ENCODE measurements at places on chromosomes 7 and 10.

DNA sequence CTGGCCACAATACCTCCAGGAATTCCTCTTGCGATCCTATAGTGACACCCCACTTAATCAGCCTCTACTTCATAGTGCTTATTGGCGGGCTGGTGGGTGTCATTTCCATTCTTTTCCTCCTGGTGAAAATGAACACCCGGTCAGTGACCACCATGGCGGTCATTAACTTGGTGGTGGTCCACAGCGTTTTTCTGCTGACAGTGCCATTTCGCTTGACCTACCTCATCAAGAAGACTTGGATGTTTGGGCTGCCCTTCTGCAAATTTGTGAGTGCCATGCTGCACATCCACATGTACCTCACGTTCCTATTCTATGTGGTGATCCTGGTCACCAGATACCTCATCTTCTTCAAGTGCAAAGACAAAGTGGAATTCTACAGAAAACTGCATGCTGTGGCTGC is 56.8 kb downstream of the GPR141 start:
- DNase-seq: no peak

- no peak for DNase-seq
Measured at GRCh38 chr10:15058689-15059088, 14.9 kb downstream of the OLAH start.

- no peak for DNase-seq
Measured at GRCh38 chr10:97254694-97255093, 37.7 kb downstream of the ARHGAP19 start.

GRCh38 chr7:126533715-126534114 is 719.0 kb downstream of the GRM8 start:
- no peak for DNase-seq

DNA sequence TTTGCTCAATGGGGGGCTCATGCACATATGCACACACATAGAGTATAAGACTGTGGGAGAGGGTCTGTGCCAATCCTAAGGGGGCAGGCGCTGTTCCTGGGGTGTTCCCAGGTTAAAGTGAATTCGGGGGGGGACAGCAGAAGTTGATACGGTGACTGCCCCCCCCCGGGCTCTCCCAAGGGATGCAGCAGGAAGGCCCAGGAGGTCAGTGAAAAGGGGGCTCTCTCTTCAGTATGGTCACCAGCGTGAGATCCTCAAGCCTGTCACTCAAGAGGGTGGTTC is 32.4 kb downstream of the SPDYE6 start:
- no peak for DNase-seq

- no peak for DNase-seq
Measured at GRCh38 chr7:106999023-106999422, 45.5 kb upstream of the PRKAR2B start.

GRCh38 chr7:124351950-124352349 is 319.1 kb upstream of the TMEM229A start:
- no peak for DNase-seq

- DNase-seq: no peak
Measured at GRCh38 chr10:28326516-28327490, 23.9 kb upstream of the MPP7 start.

- DNase-seq: no peak
Measured at GRCh38 chr10:3046210-3046779, 21.1 kb upstream of the PFKP start.

DNA sequence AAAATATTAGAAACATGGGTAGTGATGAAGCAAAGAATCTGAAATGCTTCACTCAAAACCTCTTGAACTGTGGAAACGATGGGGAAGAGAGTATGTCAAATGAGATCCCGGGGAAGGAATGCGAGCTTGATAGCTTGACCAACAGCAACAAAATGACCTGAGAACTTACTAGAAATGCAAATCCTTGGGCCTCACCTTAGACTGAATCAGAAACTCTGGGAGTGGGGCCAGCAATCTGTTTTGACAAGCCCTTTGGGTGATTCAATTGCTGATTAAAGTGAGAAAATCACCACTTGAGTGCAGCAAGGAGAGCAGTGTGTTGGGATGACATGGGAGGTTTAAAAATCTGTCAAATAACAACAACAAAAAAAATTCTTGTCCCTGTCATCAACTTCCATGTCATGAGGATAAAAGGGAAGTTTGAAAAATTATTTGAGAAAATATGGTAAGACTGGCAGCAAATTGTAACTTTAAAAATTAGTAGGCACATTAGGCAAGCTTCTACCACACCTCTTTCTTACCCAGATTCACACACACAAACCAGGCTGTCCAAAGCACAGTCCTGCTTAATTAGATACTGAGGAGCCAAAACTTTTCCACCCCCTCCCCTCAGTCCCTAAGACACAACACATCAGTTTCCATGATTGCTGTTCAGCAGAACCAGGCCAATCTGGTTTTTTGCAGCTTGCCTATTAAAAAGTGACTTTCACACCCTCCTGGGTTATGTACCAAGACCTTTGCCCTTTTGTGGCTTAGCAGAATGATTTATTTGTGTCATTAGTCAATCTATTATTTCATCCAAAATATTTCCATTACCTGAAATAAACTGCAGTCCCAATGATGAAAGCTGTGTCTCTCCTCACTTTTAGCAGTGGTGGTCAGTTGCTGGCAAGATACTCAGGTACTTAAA is 15.6 kb downstream of the CALCR start:
- DNase-seq: no peak

DNA sequence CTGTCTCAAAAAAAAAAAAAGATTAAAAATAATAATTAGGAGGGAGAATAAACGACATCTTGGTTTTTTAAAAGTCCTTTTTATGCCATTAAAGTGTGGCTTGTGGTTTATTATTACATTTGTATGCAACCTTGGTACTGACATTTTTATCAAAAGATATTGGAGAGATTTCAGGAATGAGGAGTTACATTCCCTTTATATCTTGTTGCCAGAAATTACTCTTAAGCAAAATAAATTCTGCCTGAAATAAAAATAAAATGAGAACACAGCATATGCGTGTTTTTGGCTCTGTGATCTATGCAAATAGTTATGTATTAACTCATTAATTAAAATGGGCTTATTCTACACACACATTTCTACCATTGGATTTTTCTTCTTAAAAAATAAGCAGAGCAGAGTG is 202.4 kb downstream of the BICC1 start:
- no peak for DNase-seq

Measured in AG09309 (cell line).